ENCODE measurements at places on chromosomes 4 and X.

DNA sequence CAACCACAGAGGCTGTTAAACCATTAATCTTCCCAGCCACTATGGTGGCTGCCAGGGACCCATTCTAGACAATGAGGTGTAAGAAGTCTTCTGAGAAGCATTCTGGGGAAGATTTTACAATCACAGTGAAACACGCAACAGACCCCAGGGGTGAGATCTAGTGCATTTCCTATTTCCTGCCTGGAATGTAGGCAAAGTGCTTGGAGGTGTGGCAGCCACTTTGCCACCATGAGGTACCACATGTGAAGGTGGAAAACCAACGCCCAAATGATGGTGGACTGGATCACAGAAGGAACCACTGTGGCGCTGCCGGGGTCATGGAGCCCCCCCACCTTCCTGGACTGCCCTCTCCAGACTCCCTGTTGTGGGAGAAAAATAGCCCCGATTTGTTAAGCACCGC lies 61.8 kb downstream of the WFS1 start:
- DNase-seq: no peak

DNA sequence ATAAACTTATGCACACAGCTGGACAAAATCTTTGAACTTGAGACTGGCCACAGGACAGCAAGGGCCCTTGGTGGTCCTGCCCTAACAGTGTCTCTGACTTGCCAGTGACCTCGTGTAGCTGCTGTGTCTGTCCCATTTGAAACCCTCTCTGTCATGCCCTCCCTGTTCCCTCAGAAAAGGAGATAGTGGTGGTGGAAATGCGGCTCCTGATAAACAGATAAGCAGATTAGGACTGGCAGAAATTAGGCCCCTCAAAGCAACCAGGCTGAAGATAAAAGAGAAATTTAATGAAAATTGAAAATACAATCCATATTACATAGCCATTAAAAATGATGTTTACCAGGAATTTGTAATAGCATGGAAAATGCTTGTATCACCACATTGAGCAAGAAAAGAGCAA lies 136.6 kb upstream of the ATP6AP2 start:
- DNase-seq: no peak

GRCh38 chrX:30620980-30621618 lies 32.1 kb upstream of the GK start:
- DNase-seq: no peak

DNA sequence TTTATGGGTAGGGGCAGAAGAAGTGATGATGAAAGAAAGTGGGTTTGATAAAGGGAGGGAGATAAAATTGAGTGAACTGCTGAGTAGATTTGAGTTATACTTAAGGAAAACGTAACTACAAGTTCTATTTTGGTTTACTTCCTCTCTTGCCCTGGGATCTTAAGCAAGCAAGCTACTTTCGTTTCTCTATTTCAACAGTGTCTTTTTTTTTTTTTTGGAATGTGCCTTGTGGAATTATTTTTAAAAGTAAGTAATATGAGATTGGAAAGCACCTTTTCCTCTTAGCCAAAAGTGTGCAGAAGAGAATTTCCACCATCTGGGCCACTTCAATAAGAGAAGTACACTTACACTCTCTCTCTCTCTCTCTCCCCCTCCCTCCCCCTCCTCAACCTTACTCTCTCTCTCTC lies 16.0 kb upstream of the C4orf36 start:
- no peak for DNase-seq

DNA sequence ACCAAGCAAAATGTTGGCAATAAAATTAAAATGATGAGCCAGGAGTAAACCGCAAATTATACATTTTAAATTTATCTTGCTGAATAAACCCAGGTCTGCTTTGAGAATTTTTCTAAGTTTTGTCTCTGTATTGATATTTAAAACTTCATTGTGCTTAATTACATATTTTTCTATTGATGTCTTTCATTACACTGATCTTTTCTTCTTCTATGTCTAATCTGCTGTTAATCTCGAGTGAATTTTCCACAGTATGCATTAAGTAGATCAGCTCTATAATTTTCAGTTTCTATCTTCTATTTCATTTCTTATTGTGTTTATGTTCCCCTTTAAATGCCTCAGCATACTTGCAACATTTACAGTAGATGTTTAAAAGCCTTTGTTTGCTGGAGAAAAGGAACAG lies 918.7 kb downstream of the FAT4 start:
- no peak for DNase-seq

All from stimulated activated CD8-positive, alpha-beta memory T cell treated with anti-CD3 and anti-CD28 coated beads, Interleukin-15, amount 100 ng/mL, for 24 hours (primary cell).